ENCODE measurements at places on chromosomes 7 and 10. TPM values are rescaled to one million over a fixed set of nuclear protein-coding genes. Genes with fewer than 3 reads are reported as not detected.

DNA sequence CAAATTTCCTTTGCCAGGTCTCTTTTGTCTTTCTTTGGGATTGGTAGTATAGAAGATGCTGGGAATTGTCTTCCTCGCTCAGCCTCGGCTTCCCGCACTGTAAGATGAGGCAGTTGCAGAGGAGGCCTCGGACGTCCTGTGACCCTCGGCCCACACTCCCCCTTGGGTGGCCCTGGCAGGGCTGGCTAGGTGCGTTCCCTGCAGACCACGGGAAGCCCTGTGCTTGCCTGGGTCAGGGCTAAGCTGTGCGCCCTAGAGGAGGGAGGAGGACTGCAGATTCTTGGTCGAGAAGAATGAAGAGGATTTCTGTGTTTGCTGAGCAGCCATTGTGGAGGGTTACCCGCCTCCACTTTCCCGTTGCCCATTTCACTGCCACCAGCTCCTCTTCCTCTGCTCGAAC, 42.8 kb downstream of the WIPI2 start:
- no peak overlapping the region for H3K4me3 ChIP-seq
- no peaks in the 10 kb centered on the region for H3K27me3 ChIP-seq
- H3K4me1 ChIP-seq = no peaks in the 10 kb centered on the region
- no peak overlapping the region for H3K27ac ChIP-seq
- peaks cover 4% of the 10 kb centered on the region for H3K36me3 ChIP-seq
- DNase-seq = no peak

- H3K27ac ChIP-seq = no peak overlapping the region
- no peaks in the 10 kb centered on the region for H3K36me3 ChIP-seq
- H3K4me3 ChIP-seq = no peak overlapping the region
- DNase-seq = no peak
- no peaks in the 10 kb centered on the region for H3K27me3 ChIP-seq
These were observed 43.8 kb upstream of the ARID5B start for GRCh38 chr10:61857746-61858145.

DNA sequence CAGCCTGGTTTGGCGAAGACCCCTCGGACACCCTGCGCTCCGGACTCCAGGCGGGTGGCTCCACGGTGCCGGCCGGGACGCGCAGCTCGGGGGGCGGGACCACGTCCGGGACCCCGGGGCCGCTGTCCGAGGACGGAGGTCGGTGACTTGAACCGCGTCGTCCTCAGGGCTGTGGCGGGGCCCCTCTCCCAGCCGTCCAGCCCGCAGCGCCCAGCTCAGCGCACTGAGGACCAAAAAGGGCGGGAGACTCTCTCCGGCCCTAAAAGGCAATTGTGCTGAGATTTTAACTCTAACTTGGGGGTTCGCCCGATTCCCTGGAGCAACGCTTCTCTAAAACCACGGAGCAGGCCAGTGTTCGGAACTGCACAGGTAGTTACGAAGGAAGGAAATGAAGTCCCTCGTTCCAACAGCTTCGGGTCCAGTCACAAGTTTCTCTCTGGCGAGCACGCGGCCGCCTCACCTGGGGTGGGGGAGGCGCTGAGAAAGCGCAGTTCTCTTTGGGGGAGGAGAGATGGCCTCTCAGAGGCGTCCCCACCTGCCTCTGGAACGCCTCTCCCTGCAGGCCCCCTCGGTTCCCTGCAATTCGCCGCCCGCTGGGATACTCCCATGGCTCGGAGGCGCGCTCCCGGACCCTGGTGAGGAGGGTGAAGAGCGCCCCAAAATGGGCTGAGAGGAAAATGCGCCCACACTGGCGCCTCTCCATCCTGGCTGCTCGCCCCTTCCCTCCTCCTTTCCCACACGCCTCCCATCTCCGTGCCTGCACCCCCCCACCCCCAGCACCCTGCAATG, 352.7 kb downstream of the DNAJB6 start:
- no peak overlapping the region for H3K27ac ChIP-seq
- DNase-seq = peak; percentile 41
- no peaks in the 10 kb centered on the region for H3K4me1 ChIP-seq
- no peak overlapping the region for H3K4me3 ChIP-seq
- H3K27me3 ChIP-seq = no peaks in the 10 kb centered on the region

DNA sequence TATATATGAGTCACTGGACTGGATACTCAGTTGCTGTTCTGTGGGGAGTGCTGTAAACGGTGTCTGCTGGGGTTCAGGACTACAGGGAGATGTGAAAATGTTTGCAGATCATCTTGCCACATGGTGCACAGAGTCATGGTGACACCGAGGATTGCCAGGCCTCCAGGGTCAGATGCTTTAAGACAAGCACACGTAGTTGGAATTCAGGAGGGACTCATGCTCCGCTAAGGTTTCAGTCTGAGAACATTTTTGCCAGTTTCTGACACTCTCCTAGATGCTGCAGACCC, 211.3 kb downstream of the CXCL12 start:
- no peak for DNase-seq
- no peaks in the 10 kb centered on the region for H3K27me3 ChIP-seq
- no peaks in the 10 kb centered on the region for H3K36me3 ChIP-seq
- no peaks in the 10 kb centered on the region for H3K4me1 ChIP-seq

DNA sequence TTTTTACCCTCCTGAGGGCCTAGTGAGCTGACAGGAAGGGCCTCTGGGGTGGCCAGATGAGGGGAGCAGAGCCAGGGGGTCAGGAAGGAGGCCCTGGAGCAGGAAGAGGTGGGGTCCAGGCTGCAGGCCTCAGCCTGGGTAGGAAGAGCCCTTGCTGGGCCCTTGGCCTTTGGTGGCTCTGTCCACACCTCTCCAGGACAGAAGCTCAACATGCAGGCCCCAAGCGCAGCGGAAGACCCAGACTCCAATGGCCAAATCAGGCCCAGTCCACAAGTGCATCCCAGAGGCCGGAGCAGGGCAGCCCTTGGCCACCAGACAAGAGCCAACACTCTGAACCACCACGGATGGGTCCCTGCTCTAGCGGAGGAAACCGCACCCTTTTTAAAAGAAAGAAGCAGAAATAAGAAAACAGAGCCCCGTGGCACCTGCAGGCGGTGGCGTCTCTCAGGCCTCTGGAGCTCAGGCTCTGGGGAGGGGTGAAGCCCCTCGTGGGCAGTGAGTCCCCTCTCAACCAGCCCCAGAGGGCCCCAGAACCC, 52.8 kb downstream of the FOXL3 start:
- H3K4me3 ChIP-seq = no peak overlapping the region
- H3K27me3 ChIP-seq = no peaks in the 10 kb centered on the region
- no peak overlapping the region for H3K27ac ChIP-seq
- DNase-seq = no peak
- no peaks in the 10 kb centered on the region for H3K36me3 ChIP-seq
- H3K4me1 ChIP-seq = no peaks in the 10 kb centered on the region

Gene PSAP
- total RNA-seq = 995 TPM

Gene GSAP
- total RNA-seq = 10.2 TPM

- no peak for DNase-seq
- no peaks in the 10 kb centered on the region for H3K36me3 ChIP-seq
- H3K27me3 ChIP-seq = no peaks in the 10 kb centered on the region
- no peak overlapping the region for H3K4me3 ChIP-seq
- H3K4me1 ChIP-seq = peaks cover 3% of the 10 kb centered on the region
These were observed 85.9 kb upstream of the GRB10 start for GRCh38 chr7:50868426-50869100.

Gene HEPACAM2
- not detected for total RNA-seq

DNA sequence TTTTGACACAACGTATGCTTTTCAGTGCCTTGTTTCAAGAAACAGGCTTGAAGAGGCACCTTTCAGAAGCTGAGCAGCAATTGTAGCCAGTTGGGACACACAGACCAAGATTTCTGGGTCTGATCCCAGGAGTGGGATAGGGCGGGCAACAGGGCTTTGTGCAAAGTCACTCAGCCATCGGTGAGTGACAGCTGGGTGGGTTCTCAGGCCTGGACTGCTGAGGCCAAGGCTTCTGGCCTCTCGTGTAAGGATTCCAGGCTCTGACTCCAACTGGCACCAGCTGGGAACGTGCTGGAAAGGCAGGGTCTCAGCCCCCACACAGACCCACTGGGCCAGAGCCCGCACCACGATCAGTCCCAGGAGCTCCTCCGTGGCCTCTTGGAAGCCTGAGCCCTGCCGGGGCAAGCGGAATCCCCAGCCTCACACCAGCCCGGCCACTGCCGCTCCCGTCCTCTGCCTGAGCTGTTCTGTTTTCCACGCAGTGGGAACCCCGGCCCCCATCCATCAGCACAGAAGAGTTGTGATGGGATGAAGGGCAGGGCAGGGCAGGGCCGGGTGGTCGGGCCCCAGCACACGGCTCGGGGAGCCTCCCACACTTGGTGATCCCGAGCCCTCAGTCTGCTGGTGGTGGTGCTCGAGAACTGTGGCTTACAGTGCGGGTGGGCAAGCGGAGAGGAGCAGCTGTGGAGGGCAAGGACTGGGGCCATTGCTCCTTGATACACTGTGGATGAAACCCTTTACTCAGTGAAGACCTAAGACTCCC, 46.8 kb downstream of the VIPR2 start:
- H3K4me3 ChIP-seq = no peak overlapping the region
- no peaks in the 10 kb centered on the region for H3K27me3 ChIP-seq
- no peaks in the 10 kb centered on the region for H3K4me1 ChIP-seq
- DNase-seq = peak; percentile 61
- H3K36me3 ChIP-seq = no peaks in the 10 kb centered on the region

GRCh38 chr7:139125657-139126056, 16.1 kb upstream of the ZC3HAV1 start:
- no peak overlapping the region for H3K4me3 ChIP-seq
- DNase-seq = no peak

Gene PCLO
- 1.2 TPM for total RNA-seq

Gene HOXA10
- total RNA-seq = 11.2 TPM

DNA sequence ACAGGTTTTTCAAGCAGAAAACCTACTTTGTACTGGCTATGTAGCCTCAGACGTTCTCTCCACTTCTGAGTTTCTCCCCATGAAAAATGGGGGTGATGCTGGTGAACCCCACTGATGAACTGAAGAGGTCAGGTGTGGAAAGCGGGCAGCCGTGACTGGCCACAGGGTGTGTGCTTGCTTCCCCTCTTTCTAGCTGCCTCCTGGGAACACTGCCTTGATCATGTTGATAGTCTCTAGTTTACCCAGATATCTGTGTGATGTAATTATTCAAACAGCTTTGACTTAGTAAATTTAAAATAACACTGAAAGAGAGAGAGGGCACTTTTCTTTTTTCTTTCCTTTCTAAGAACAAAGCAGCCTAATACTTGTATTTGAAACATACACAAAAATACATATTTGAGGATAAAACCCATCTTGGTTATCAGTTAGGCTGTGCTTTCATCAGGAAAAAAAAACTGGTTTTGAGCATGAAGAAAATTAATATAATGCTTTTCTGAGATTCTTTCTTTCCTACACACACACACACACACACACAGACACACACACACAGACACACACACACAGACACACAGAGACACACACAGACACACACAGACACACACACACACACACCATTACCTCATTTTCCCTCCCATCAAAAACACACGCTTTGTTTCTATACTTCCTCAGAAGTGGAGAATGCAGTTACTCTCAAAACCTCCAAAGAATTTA, 76.7 kb downstream of the MACC1 start:
- H3K27me3 ChIP-seq = no peaks in the 10 kb centered on the region
- H3K27ac ChIP-seq = no peak overlapping the region
- no peak for DNase-seq
- H3K4me1 ChIP-seq = no peaks in the 10 kb centered on the region

Gene STK17A
- 40.6 TPM for total RNA-seq

Gene NPTX2
- total RNA-seq = 11.5 TPM

GRCh38 chr7:46572691-46573090, 651.6 kb upstream of the IGFBP3 start:
- DNase-seq = no peak
- H3K36me3 ChIP-seq = no peaks in the 10 kb centered on the region
- H3K27ac ChIP-seq = no peak overlapping the region

- H3K27me3 ChIP-seq = no peaks in the 10 kb centered on the region
- H3K4me1 ChIP-seq = no peaks in the 10 kb centered on the region
- no peak overlapping the region for H3K27ac ChIP-seq
- H3K4me3 ChIP-seq = no peak overlapping the region
These were observed 120.2 kb upstream of the TNS3 start for GRCh38 chr7:47702080-47702479.

- no peaks in the 10 kb centered on the region for H3K27me3 ChIP-seq
- H3K4me1 ChIP-seq = no peaks in the 10 kb centered on the region
- no peaks in the 10 kb centered on the region for H3K36me3 ChIP-seq
- no peak overlapping the region for H3K4me3 ChIP-seq
- H3K27ac ChIP-seq = no peak overlapping the region
- peak; percentile 61 for DNase-seq
These were observed 86.4 kb upstream of the GNA12 start for GRCh38 chr7:2930310-2931033.

Gene TET1
- total RNA-seq = 2.2 TPM
